Cerebellum (tissue), 4 donors: ENCODE measurements at places on chromosomes 5 and 9.

DNA sequence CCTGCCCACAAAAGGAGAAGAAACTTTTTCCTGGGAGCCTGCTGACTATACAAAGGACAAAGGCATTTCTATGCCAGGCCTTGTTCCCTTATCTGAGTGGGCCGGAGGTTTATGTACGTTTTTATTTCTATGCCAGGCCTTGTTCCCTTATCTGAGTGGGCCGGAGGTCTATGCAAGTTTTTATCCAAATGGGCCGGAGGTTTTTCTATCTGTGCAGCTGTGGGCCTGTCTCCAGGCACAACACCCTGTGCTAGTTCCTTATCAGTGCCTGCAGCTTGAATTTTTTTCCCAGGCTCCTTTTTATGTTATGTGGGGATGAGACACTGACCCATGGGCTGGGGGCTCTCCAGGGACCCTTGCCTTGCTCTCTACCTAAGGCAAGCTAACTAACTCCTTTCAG, 5.5 kb downstream of the SLC25A2 start:
- no peak for DNase-seq

- no peak for DNase-seq
Measured at GRCh38 chr9:92158097-92158601, 42.9 kb upstream of the SPTLC1 start.

GRCh38 chr9:107888773-107889227, 399.2 kb upstream of the KLF4 start:
- DNase-seq, result no peak

DNA sequence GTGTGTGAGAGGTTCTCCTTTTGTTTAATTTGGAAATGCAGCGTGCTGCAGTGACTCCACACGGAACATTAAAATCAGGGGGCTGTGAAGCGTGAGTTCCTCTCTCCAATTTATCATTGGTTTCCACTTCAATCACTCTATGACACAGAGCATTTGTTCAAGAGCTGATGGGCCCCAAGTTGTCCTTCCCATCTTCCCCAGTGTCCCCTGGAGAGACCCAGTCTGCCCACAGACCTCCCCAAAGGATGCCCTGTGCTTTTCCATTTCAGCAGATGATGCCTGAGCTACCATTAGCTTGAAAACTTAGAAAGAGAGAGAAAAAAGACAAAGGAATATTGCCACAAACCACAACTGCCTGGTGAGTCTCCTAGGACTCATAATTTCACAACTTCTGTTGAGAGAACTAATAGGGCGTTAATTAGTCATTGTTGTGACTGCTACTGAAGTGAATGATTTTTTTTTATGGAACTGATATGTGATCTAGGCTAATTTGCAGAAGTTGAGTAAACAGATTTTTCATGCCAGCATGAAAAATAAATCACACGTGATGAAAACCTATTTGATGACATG, 772.7 kb downstream of the SEMA5A start:
- DNase-seq, result no peak

DNA sequence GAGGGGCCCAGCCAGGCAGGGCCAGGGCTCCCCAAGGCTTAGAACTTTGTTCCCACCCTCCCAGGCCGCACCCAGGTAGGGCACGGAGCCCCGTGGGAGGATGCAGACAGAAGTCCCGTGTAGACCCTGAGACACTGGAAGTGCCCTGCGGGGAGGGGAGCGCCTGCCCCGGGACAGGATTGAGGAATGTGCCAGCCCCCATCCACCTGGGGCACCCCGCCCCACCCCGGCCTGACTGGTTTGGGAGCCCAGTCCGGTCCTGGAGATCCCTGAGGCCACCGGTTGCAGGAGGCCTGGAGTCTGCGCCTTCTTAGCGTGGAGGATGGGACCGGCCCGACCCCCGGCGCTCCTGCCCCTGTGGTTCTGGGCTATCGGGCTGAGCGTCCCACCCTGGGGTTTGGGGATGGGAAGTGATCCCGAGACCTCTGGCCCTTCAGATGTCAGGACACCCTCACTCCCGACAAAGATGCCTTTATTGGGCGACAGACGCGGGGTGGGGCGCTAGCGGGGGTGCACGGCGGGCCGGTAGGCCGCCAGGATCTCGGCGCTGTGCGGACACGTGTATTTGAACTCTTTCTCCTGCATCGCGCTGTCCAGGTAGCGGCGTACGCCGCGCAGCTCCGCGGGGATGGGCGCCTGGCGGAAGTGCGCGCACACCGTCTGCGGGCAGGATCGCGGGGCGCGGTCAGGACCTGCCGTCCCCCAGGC, 2.0 kb downstream of the CLIC3 start:
- DNase-seq, result no peak

- DNase-seq, result no peak
Measured at GRCh38 chr5:147957901-147958300, 51.6 kb upstream of the C5orf46 start.

DNA sequence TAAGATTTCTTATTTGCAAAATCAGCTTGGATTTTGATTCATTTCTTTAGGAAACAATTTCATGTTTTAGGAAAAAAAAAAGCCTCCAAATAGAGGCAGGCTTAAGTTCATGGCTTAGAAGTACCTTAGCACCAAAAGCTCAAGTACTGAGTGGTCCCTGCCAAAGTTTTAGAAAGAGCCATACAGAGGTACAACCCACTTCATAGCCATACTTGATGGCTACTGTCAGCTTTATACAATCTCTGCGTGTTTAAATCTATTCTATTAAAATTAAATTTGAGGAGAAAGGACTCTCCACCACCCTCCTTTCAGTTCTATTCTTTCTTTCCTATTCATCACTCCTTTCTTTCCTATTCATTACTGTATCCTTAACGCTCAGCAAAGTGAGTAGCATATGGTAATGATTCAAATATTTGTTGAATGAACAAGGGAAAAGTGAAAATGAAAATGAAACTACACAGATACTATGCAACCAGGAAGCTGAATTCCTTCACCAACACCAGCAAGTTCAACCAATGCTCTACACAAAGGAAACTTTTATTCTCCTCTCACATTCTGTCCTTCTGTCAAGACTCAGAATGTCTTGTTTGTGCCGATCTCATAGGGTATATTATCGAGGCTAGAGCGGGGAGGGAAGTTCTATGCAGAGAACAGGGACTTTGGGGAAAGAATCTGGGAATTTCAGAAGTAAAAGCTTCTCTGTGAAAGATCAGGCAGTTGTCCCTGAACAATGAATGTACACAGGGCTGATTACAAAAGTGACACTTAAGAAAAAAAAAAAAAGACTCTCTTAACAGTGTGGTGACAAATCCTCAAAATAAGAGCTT, 138.6 kb upstream of the SPEF2 start:
- DNase-seq, result no peak
